ENCODE measurements at places on chromosomes 16 and 17. TPM values are rescaled to one million over a fixed set of nuclear protein-coding genes. Genes with fewer than 3 reads are reported as not detected.

GRCh38 chr16:75377729-75378386 lies 55.4 kb downstream of the CFDP1 start:
- no peak overlapping the region for H3K4me3 ChIP-seq
- peaks cover 42% of the 10 kb centered on the region for H3K4me1 ChIP-seq
- peak; percentile 55 for DNase-seq
- peak overlapping the region; percentile 89 for H3K27ac ChIP-seq

- peak overlapping the region; percentile 94 for H3K27ac ChIP-seq
- DNase-seq, result peak; percentile 96
Measured at GRCh38 chr16:67278773-67279295, 498 bp upstream of the PLEKHG4 start.

DNA sequence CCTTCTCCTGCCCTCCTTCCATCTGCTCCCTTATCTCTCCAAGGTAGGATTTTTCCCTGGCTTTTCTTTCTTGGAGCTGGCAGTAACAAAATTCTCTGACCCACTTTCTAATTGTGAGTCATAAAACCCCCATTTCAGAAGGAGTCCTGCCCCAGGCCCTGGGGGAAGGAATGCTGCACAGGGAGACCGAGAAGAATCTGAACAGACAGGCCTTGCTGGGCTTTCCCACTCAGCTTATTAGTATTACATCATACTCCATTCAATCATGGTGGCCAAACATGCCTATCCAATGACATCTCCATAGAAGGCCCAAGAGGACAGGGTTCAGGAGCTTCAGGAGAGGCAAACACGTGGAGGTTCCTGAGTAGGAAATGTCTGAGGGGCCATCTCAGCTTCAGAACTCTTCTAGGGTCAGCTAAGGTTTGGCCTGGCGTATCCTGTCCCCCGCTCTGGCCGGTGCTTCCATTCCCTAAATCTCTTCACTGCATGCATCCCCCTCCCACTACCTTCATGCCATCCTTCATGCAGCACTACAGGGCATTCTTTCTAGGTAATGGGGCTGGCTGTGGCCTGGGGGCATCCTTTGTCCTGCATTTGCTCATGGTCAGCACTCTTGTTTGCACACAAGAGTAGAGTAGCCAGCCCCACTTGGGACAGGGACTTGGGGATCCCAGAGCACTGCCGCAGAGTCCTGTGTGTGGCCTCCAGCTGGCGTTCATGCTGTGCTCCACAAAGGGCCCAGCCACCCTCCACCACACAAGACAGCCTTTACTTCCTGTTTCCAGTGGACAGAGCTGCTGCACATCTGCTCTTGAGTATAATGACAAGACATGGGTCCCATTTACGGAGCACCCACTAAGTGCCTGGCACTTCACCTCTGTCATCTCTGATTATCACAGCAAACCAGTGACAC lies 8.2 kb downstream of the SLC6A2 start:
- no peak overlapping the region for H3K27ac ChIP-seq
- H3K36me3 ChIP-seq, result no peaks in the 10 kb centered on the region
- no peaks in the 10 kb centered on the region for H3K4me1 ChIP-seq
- no peak for DNase-seq
- no peak overlapping the region for H3K4me3 ChIP-seq

GRCh38 chr17:49358641-49359247 lies 3.3 kb downstream of the ZNF652 start:
- H3K27me3 ChIP-seq, result no peaks in the 10 kb centered on the region
- no peak overlapping the region for H3K4me3 ChIP-seq
- no peaks in the 10 kb centered on the region for H3K36me3 ChIP-seq
- DNase-seq, result peak; percentile 31
- H3K27ac ChIP-seq, result no peak overlapping the region

GRCh38 chr17:68057531-68057952 lies 22.0 kb downstream of the KPNA2 start:
- peaks cover 5% of the 10 kb centered on the region for H3K4me1 ChIP-seq
- H3K27me3 ChIP-seq, result no peaks in the 10 kb centered on the region
- no peaks in the 10 kb centered on the region for H3K36me3 ChIP-seq
- H3K27ac ChIP-seq, result no peak overlapping the region

- H3K4me1 ChIP-seq, result peaks cover 9% of the 10 kb centered on the region
- H3K4me3 ChIP-seq, result peak overlapping the region; percentile 98
- no peak for DNase-seq
- H3K36me3 ChIP-seq, result no peaks in the 10 kb centered on the region
Measured at GRCh38 chr17:44948315-44948795, 782 bp upstream of the KIF18B start.

GRCh38 chr17:15882777-15883176 lies 62.2 kb upstream of the ADORA2B start:
- no peaks in the 10 kb centered on the region for H3K36me3 ChIP-seq
- H3K27ac ChIP-seq, result no peak overlapping the region
- H3K4me3 ChIP-seq, result no peak overlapping the region
- no peaks in the 10 kb centered on the region for H3K27me3 ChIP-seq

GRCh38 chr17:7956228-7956965 lies 24.4 kb downstream of the CNTROB start:
- H3K4me1 ChIP-seq, result no peaks in the 10 kb centered on the region
- no peaks in the 10 kb centered on the region for H3K27me3 ChIP-seq
- DNase-seq, result peak; percentile 26
- H3K36me3 ChIP-seq, result no peaks in the 10 kb centered on the region
- no peak overlapping the region for H3K4me3 ChIP-seq

DNA sequence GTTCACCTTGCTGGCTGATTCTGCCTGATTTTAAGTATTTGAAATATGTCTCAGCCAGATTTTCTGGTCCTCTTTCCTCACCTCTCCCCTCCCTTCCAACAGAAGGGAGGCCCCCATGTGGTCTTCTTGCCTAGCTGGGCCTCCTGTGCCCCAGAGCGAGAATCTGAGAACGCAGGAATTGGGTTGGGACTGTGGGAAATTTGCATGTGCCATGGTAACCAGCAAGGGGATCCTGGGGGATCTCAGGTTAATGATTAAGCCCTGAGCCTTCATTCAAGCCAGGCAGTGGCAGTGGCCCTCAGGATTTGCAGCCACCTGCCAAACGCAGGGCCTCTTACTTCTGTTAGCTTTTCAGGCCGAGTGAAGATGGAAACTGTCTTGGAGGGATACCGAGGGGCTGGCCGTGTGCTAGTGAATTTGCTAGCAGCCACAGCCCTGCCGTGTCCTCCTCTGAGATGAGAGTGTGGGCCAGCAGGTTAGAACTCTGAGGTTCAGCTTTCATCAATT lies 40.2 kb downstream of the KSR1 start:
- DNase-seq, result no peak
- no peaks in the 10 kb centered on the region for H3K27me3 ChIP-seq
- peaks cover 3% of the 10 kb centered on the region for H3K4me1 ChIP-seq
- H3K4me3 ChIP-seq, result no peak overlapping the region
- no peaks in the 10 kb centered on the region for H3K36me3 ChIP-seq

AATK gene
- under 0.01 TPM for total RNA-seq

BBS2 gene
- 62.2 TPM for total RNA-seq

SCN4A gene
- total RNA-seq, result not detected

Measured in osteoblast (primary cell).